ENCODE measurements at places on chromosomes 7 and 10.
A peak's percentile ranks its signal among the peaks of the same experiment; 100 is the strongest.

DNA sequence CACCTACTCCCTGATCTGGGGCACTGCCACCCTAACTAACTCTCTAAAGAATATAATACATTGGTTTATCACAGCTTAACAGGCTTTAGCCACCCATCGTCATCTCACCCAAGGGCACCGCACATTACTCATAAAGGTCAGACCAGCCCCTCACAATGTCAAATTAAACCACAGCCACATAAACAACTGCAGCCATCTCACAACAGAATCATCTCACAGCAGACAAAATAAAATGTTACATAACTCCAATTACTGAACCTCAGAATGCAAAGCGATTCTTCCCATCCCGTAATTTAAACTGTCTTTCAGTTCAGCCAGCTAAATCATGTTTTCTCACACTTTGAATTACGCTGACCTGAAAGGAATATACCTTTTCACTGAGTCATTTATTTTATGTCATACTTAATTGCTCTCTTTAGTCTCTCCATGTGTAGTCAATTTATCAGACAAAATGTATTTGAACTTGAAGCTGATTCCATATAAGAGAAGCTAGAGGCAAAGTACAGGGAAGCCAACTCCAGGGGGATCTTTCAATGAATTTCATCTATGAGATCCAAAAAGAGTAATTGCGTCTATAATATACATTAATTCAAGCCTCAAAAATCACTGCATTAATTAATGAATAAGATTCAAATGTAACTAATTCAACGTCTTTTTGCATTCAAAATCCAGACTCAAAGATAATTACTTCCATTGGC, 96.9 kb upstream of the NEBL start:
- DNase-seq: no peak

DNA sequence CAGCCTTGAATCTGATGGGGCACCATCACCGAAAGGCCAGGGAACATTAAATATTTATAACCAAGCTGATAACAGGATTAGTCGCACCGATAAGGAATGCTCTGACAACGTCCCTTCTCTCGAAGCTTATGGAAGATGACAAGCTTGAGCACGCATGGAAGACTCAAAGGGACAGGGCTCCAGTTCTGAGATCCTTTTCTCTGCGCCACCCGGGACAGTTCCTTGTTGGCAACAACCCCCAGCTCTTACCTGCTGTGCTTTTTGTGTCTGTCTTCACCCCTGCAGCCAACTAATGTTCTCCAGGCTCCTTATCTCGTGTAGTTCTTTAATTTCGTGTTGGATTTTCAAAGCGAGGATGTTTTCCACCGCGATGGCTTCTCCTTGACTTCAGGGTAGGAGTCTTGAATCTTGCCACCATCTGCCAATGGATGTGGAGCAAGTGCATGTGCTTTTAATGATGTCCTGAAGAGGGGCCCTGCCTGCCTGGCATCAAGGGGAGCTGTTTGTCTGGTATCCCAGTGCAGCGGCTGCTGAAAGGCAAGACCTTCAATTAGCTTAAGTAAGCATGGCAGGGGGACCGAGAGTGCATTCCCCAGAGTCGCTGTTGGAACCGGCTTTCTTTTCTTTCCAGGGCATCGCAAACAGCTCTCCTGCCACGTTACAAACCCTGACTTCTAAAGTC, 354 bp upstream of the FERD3L start:
- DNase-seq: no peak

GRCh38 chr7:130145424-130146100, 59.6 kb downstream of the TMEM209 start:
- DNase-seq: no peak

DNA sequence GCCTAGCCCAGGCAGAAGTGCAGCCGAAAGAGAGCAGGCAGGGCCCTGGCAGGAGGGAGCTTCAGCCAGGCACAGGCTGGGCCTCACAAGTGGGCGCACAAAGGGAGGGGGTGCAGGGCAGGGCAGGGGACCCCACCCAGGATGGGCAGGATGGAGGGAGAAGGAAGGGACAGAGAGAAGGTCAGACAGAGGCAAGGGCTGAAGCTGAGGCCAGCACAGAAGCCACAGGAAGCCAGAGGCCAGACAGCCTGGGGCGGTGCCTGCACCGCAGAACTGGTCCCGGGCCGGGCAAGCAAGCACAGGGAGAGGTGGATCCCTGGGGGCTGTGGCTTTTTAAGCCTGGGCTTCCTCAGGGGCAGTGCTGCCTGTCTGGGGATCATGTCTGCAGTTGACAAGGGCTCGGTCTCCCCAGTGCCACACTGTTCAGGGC, 16.7 kb downstream of the NOS3 start:
- no peak for DNase-seq

DNA sequence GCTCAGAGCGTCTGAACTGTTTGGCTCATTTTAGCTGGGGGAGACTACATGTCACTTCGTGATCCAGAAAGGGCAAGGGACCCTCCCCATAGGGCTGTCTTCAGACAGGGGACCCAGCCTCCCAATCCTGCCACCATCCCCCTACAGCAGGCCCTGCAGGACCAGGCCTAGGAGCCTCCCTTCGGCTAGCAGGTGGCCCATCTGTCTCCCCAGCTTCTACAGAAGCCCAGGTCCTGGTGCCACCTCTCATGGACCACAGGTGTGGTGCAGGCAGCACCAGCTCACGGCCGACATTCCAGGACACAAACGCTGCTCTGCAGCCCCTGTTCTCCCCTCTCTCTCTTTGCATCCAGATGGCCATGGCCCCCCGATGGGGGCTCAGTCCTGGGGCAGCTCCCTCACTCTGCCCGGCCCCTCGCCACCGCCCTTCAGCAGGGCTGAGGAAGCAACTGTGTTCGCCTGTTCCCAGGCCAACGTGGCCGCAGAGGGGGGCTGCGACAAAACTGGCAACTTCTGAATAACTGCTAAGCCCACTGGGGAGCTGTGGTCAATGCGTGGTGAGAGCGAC, 10.3 kb downstream of the TECPR1 start:
- DNase-seq: no peak

GRCh38 chr7:21368317-21368716, 59.6 kb upstream of the SP4 start:
- DNase-seq: no peak

DNA sequence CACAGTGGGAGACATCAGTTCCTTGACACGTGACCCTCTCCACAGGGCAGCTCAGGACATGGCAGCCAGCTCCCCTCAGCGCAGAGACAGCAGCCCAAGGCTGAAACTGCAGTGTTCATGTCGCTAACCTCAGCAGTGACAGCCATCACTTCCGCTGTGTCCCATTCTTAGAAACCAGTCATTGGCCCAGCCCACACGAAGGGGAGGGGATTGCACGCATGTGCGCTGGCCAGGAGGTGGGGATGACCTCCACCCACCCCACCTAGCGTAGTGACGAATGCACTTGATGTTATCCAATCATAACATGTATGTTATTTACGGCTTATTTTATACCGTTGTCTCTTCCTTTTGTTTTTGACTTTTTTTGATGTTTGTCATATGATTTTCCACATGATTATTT, 36.9 kb upstream of the EGFR start:
- no peak for DNase-seq

- DNase-seq: no peak
Observed at GRCh38 chr10:80465839-80466590, 11.9 kb downstream of the TSPAN14 start.

DNA sequence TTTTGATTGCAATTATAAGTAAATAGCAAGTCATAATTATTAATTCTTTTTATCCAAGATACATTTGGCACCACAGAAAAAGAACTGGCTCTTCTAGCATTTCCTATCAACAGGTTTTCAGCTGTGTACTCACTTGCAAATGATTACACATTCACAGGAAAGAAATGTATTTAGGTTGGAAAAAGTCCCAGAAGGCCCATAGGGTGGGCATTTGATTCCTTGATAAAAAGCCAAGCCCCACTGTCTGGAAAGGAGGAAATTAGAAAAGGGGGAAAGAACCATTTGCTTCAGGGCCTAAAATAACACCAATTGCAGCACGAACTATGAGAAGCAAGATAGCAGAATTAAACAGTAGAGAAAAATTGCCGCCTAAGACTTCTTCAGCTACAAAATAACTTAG, 80.8 kb upstream of the COL1A2 start:
- DNase-seq: no peak

DNA sequence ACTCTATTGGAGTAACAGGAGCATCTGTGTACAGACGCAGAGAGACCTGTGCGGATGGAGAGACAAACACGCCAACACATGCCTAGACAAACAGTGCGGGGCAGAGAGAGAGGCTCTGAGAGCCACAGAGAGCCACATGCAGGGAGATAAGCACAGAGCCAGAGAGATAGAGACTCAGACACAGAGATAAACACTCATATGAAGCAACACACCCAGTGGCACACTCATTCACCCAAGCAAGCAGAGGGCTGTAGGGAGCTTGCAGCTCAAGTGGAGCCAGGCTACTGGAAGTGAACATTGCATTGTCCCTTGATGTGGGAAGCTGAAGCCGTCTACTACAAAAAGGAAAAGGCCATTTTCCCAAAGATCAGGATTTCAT, 46.6 kb upstream of the PODXL start:
- no peak for DNase-seq

DNA sequence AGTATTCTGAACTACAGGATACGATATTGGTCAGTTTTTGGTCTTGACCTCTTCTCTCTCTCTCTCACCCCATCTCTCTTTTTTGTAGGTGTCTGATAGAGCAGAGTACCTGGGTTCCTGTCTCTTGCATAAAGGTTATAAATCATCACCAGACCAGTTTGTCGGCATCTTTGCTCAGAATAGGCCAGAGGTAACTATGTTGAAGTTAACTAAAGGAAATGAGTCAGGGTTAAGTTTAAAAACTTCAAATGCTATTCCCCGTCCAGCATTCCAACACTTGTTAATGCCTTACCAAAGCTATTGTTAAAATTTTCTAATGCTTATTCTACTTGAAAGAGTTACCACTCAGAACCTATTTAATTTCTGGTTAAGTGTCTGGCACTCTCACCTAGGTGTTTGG, 30.7 kb downstream of the ACSL5 start:
- DNase-seq: no peak

DNA sequence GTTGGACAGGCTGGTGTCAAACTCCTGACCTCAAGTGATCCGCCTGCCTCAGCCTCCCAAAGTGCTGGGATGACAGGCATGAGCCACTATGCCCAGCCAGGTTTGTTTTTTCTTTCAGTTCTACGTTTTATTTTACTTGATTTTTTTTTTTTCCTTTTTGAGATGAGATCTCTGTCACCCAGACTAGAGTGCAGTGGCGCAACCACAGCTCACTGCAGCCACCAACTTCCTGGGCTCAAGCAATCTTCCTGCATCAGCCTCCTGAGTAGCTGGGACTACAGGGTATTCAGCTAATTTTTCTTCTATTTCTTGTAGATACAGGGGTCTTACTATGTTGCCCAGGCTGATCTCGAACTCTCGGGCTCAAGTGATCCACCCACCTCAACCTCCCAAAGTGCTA, 24.3 kb downstream of the GDI2 start:
- DNase-seq: no peak

- DNase-seq: no peak
Observed at GRCh38 chr7:69764147-69764546, 165.9 kb downstream of the AUTS2 start.

GRCh38 chr10:57955076-57955475, 312.6 kb downstream of the IPMK start:
- DNase-seq: no peak

- DNase-seq: no peak
Observed at GRCh38 chr7:50821457-50822008, 38.8 kb upstream of the GRB10 start.

DNA sequence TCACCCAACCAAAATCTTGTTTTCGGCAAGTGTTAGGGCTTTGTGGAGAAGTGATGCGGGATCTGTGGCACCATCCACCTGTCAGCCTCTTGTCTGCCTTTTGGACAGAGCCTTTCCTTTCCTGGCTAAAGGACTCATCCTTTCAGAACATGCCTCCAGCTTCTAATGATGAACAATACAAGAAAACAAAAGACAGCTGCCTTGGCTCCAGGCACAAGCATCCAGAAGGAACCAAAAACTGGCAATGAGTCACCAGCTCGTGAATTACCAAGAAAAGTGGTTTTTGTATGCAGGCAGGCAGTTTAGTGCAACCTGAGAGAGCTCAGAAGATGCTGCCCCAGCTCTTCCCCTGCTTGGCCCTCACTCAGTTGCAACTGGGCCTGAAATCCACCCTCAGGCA, 84.6 kb upstream of the NAMPT start:
- no peak for DNase-seq

DNA sequence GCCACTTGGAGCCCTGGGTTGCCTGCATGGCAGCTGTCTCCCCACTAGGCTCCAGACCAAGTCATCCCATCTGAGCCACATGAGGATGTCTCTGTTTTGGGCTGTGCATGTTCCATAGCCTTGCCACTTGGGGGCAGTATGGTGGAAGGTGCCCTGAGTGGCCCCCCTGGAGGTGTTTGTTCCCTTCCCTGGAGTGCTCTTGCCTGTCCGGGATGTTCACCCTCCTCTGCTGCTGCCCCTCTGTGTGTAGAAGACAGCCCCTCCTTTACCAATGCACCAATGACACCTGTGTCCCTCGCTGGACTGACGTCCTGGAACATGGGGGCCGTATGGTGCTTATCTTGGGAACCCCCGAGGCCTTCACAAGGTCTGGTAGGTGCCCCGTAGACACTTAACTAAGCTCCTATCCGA, 100.2 kb downstream of the ACTR3B start:
- DNase-seq: peak; percentile 66

DNA sequence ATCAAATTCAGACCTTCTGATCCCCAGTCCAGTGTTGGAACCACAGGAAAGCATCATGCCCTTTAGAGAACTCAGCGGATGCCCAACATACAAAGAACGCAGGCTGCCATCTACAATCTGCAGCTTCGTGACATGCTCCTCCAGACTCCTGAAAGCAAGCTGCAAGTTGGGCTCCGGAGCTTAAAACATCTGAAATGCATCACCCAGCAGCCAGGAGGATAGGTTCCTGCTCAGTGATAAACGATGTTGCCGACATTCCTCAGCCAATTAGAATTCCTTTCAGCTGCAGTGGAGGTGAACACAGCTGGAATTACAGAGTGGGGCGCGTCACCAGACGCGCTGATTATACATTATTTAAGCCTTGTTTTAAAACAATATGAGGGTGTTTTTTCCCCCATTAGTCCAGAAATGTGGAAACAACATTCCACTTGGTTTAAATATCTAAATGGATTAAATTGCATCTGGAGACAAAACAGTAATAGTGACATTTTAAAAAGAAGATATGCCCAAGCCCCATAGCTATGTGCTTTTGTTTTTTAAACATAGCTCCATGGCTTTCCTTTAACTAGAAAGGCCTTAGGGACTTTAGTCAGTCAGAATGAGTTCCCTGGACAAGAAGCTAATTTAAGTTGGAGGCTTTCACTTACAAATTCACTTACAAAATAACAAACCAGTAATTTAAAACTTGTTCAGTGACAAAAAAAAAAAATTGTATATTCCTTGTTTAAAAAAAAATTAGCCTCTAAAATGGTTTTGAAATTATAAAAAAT, 6.3 kb downstream of the SMURF1 start:
- no peak for DNase-seq
